ENCODE measurements at places on chromosomes 7 and 10.

GRCh38 chr10:6576326-6576725, 3.8 kb downstream of the PRKCQ start:
- no peak for DNase-seq

DNA sequence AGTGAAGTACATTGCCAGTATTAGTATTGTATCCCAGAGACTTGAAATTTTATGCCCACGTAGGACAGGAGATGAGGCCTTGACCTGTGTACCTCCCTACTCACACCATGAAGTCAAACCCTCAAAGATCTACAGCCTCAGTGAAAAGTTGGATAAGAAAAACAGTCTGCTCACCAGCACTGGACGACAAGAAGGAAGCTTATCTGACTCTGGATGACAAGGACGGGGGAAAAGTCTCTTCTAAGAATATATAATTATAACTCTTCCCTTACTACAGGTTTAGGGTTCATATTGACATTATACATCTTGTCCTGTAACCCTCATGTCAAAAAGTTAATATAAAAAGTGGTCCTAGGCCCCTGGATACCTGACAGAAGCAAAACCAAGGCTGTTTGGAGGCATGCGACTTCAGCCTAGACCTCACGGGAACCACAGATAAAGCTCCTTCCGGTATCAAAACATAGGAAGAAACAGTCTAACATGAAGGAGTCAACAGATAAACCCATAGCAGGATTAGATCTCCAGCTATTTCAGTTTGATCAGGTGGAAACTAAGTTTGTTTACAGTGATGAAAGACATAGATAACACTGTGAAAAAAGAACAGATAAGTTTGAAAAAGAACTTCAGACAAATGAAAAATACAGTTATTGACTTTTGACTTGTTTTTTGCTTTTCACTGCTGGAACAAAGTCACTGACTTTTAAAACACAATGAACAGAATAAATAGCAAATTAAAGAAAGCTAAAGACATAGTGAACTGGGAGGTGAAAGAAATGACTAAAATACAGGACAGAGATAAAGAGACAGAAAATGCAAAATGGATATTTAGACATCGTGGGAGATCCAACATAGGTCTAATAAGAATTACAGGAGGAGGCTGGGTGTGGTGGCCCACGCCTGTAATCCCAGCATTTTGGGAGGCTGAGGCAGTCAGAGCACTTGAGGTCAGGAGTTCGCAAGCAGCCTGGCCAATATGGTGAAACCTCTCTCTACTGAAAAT, 145.9 kb downstream of the PHTF2 start:
- DNase-seq = no peak

DNA sequence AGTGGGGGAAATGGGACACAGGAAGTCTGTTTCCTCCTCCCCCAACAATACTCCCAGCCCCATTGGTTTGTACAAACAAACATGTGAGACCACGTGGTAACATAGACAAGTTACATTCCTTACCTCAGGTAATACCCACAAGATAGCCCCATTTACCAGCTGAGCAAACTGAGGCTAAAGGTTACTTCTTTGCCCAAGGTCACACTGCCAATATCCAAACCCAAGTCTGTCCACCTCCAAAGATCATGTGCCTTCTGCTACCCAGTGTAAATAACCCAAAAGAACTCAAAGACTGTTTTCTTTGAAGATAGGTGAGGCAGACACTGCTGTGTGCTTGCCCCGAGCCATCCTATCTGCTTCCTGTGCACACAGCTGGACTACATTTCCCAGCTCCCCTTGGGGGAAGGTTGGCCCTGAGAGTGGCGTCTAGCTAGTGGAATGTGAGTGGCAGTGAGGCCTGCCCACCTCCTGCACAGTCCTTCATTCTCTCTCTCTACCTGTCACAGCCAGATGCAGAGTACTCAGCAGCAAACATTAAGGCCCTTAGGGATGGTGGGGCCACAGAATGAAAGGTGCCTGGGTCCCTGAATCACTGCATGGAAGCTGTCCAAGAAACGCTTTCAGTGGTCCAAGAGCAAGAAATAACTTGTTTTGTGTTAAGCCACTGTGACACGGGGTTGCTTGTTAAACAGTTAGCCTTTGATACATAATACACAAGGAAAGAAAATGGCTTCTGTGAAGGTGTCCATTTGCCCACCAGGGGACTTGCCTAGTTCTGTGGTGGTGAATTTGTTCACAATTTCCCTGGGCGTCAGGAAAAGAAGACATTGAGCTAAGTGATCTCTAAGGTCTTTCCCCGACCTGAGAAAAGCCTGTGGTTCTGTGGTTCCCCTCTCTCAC, 257.7 kb upstream of the NFE2L3 start:
- peak; percentile 25 for DNase-seq

DNA sequence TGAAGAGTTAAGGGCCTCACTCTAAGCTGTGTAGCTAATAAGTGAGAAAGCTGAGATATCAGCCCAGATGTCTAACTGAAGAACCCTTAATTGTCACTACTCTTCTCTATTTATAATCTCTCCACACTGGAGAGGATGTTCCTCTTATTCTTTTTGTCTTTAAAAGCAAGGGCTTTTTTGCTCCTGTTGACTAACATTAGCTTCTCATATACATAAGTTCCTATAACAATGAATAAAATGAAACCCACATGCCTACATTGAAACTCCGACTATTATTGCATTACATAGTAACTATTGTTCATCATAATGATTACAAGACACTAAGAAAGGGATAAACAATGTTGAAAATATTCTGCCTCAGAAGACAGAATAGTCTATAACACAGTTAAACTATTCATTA, 67.1 kb downstream of the GNAT3 start:
- no peak for DNase-seq

GRCh38 chr10:103692436-103692951, 162.9 kb downstream of the SH3PXD2A start:
- DNase-seq = peak; percentile 38

DNA sequence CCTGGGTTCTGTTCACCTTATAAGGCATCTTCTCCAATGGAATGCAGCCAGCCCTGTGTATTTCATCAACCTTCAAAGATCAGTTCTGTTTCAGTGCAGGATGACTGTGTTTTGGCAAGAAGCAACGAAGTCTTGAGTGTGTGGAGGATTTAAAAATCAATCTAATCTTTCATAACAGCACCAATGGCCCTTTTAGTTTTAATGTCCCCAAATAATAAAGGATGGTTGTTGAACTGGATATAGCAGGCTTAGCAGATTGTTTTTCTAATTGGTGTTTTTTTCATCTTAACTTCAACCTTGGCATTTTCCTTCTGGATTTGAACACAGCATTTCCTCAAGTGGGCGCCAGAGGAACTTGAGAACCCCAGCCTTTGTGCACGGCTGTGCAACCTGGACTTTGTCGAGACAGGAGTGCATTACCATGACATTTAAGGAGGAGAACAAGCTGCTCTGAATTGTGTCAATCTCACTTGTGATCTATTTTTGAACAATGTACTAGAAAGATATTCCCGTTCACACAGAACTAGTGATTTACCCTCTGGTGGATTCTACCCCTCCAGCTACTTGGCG, 313.3 kb upstream of the AKR1E2 start:
- no peak for DNase-seq

DNA sequence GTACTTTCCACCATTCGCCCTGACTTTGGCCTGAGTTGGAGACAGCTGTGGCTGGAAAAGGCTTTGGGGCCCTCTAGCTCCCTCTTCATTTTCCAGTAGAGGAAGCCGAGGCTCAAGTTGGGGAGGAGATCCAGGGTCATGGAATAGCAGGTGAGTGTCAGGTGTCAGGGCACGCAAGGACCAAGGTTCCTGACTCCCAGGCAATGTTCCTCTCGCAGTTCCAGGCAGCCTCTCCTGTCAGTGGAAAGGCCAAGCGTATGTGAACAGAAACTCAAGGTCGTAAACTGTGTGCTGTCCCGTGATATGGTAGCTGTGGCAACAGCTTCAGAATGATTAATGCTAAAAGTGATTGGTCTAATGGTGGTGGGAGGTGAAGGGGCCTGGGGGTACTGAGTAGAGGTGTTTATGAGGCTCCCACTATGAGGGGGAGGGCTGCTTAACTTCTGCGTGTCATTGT, 13.2 kb downstream of the ADAMTS14 start:
- DNase-seq = no peak

- DNase-seq = no peak
Measured at GRCh38 chr7:133504825-133505224, 251.9 kb downstream of the EXOC4 start.

DNA sequence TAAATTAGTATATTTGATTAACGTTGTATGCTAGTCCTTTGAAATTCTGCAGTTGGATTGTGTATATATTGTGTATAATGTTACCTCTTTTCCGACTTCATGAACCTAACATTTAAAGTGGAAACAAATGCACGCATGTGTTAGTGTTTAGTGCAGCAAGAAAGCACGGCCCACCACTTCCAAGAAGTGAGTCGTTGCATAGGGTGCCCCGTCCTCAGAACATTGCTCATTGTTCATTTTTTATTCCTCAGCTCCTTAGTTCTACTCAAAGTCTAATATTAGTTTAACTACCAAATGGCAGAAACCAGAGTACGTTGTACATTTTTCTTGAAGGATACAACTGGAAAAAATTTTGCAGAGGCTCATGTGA, 407.6 kb downstream of the AUTS2 start:
- DNase-seq = no peak

GRCh38 chr7:139727151-139727705, 50.6 kb downstream of the HIPK2 start:
- DNase-seq = no peak

- no peak for DNase-seq
Measured at GRCh38 chr10:59315465-59315864, 46.9 kb downstream of the FAM13C start.

GRCh38 chr7:134457210-134457609, 1.7 kb downstream of the AKR1B1 start:
- no peak for DNase-seq

- no peak for DNase-seq
Measured at GRCh38 chr7:13987395-13987794, 2.1 kb downstream of the ETV1 start.

DNA sequence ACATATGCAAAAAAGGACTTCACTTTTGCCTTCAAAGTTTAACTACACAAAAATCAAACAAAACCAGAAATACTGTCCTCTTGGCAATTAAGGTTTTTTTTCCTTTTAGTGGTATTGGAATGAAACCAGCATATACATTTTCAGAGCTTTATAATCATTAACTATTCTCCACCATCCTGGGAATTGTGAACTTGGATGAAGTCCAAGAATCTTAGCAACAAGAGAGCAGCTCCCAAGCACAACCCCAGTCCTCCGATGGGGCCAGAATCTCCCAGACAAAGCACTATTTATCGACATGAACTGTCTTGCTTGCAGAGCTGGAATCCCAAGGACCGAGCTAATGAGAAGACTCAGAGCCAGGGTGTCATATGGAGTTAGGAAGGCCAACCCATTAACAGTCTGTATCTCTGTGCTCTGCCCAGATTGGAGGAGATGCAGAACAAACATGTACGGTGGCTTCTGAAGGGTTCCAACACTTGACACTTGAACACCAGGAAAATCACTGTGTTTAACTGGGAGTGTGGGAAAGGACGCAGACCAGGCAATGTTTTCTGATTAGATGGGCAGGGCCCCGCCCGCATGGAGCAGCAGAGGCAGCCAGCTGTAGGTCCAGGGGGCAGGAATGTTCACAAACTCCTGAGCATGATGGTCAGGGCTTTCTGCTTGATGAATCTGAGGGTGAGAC, 35.5 kb downstream of the PPP1R3C start:
- no peak for DNase-seq

GRCh38 chr10:72980348-72980747, 25.7 kb upstream of the PLA2G12B start:
- no peak for DNase-seq

DNA sequence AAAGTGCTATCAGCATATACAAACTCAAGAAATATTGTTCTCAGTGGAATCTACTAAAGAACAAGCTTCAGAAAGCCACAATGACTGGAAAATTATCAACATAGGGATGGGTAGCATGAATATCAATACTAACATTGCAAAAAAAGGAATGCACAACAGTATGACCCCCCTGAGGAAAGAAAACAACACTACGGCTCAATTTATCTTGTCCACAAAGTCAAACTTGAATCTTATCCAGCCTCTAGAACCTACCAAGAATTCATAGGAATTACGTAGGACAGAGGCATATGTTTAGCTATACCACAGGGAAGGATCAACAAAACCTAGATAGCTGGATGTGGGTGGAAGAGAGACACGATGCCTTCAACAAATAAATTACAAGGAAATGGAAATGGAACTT, 54.6 kb downstream of the AGMO start:
- DNase-seq = no peak

DNA sequence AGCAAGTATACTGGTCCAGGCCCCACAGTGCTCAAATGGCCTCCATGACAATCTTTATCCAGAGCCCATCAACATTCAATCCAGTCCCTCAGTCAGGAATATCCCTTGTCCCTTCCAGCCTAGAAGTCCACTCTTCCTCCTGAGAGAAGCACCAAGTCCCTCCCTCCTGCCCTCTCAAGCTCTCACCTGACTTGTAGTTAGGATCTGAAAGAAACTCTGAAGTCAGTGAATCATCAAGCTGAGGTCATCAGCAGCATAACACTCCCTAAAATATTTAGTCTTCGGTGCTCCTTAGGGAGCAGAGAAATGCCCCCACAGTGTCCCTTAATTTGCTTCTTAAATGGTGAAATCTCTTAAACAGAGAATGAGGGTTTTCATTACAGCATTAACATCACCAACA, 31.0 kb downstream of the GRM8 start:
- DNase-seq = no peak

DNA sequence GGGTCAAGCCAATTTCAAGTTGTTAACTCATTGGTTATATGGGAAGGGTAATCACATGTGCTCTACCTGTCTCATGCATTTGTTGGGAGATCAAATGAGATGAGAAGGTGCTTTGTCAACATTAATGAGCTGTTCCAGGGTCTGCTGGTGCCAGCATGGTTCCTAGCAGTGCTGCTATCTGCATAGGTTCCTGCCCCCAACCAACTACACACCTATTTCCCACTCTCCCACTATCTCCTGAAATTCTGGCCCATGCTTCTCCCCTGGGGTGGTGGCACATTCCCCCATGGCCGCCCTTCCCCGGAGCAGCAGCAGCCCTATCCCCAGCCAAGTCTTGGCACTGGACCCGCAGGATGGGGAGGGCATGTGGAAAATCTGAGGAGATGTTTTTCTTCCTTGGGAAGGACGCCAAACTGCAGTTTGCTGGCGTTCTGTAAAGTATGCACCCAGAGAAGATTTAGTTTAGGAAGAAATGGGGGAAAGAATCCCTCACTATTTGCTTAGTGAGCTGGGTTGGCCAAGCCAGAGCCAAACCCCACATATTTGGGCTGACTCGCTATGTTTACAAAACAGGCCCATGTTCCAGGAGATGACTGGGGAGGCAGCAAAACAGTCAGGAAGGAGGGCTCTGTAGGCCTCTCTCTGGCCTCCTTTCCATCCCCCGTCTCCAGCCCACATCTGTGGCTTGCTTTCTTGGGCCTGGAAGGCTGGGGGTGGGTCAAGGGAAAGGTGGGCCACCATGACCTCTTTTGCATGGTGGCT, 42.5 kb downstream of the PPP1R3C start:
- DNase-seq = no peak

GRCh38 chr7:123599766-123600165, 1.9 kb upstream of the ASB15 start:
- DNase-seq = no peak

GRCh38 chr7:129908181-129908580, 44.6 kb downstream of the UBE2H start:
- no peak for DNase-seq

Measured in stimulated activated naive CD8-positive, alpha-beta T cell treated with anti-CD3 and anti-CD28 coated beads, Interleukin-15, Interleukin-2, amounts not matched to agents 100 U/mL and 50 U/mL, for 24 hours (primary cell).